ENCODE measurements at places on chromosomes 13 and 19.

DNA sequence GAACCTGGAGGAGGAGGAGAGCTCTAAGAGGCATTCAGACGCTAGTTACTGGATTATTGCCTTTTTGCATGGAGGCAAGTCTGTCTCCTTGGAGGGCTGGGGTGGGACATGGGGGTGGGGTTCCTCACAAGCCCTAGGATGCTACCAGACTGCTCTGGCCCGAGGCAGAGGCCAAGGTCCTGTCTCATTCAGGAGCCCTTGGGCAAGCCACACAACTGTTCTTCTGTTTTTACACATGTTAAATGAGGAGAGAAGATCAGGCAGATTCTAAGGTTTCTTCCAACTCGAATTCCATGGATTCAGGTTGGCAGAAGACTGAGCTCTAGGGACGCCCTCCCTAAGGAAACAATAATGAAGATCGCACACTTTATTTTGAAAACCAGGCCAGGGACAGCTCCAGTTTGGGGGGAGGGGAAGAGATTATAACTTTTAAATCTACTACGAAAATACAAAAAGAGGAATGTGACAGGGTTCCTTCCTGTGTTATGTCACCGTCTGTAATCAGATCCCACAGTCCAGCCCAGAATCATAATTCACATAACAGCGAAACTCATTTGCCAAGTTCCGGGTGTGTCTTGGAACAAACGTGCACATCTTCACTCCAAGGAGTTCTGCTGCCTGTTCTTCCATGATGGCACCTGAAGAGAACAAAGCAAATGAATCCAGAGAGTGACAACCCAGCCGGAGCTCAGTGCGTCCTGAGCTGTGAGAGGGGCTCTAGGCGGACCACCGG is 25.2 kb downstream of the IL17D start:
- no peak for DNase-seq

GRCh38 chr13:59946944-59947343 is 216.8 kb downstream of the DIAPH3 start:
- peak; percentile 3 for DNase-seq

DNA sequence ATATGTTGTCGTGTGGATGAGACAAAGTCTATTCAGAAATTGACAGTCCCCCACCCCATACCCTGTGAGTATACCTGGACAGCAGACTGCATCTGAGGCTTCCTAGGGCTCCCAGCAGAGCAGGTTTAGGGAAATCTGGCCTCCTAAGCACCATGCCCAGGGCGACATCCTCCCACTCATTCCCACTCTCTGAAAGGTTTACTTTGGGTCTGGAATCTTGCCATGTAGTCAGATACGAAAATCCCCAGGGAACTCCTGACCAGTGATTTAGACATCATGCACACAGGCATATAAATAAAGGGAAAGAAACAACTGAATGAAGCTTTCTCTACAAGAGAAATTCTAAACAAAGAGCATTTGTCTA is 717 bp upstream of the NALCN start:
- DNase-seq, result no peak

DNA sequence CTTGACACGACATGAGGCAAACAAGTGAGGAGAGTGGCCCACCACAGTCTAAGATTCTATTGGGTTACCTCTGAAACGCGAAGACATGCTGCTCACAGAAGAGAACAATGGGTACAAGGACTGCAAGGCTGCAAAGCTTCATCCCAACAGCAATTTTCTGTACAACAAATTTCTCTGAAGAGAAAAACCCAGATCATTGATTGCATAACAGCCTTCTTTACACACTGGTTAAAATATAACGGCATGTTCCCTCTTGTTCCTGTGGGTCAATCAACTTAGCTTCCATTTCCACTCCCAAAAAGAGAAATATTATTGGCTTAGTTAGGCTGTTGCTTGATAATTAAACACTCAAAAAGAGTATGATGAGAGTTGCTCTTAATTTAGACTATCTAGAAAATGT is at the start of gene CPB2:
CPB2 (minus strand) TSS at position 166 of the 400 bp plus-strand sequence; CDS start at position 142, 24 bp downstream.
- DNase-seq, result no peak

- DNase-seq, result no peak
These were observed 100.5 kb downstream of the DNAJC15 start for GRCh38 chr13:43123856-43124255.

GRCh38 chr13:108082481-108082880 is 132.9 kb downstream of the LIG4 start:
- DNase-seq, result no peak

DNA sequence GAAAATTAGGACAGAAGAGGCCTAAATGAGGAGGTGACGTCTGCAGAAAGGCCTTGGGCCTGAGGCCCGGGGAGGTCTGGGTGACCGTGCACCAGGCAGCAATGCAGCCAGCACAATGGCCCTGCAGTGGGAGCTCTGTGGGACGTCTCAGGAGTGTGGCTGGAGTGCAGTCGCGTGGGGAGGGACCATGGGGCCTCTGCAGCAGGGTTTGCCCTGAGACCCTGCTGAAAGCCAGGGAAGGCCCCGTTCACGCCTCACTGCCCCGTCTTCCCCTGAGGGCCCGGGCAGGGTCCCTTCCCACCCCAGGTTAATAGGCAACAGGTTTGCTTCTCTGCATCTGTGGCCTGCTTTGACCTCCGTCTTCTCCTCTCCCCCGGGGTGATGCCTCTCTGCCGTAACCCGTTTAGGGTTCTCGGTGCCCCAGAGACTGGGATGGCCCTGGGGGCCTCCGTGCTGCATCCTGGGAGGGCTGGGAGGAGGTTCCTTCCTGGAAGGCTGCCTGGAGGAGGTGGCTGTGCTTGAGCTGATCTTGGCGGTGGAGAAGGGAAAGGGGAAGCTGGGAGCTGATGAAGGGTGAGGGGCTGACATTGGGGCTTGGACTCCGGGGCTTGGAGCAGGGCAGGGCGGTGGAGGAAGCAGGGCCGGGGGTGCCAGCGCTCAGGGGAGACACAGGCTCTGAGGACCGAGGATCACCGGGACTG is 9.7 kb downstream of the PALM start:
- no peak for DNase-seq

- no peak for DNase-seq
These were observed 45.6 kb downstream of the CELF5 start for GRCh38 chr19:3269916-3270671.

- DNase-seq, result no peak
These were observed 15.5 kb downstream of the KLF2 start for GRCh38 chr19:16340092-16340491.

DNA sequence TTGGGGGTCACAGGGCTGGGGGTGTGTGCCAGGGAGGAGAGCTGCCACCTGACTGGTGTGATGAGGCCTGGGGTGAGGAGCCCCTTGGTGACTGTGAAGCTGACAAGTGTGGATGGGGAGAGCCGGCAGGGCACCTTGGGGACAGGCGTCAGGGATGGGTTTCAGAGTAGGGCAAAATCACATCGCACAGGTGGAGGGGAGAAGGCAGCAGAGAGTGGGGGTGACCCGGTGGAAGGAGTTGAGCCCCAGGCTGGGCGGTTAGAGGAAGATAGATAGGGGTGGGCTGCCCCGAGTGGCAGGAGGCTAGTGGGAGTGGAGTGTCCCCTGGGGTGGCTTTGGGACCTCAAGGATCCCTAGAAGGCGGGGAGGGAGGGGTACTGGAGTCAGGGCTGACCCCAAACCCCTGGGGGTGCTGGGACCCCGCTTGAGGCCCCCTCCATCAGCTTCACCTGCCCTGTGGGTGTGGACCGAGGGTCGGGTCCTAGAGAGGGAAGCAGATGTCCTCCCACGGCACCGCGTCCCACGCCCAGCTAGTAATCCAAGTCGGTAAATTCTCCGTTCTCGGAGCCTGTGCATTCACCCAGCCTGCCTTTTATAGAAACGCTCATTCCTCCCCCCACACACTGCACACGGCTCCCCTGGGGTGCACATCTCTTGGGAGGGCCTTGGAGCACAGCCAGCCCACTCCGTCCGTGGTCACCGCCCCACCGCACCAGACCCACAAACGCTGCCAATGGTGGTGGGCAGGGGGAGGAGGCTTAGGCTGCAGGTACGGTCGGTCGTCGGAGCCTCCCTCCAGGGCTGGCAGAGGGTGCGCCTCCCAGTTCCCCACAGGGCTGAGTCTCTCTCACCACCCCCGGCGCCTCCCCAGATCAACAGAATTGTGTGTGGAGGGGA is 2.4 kb downstream of the CTXN1 start:
- DNase-seq, result no peak

DNA sequence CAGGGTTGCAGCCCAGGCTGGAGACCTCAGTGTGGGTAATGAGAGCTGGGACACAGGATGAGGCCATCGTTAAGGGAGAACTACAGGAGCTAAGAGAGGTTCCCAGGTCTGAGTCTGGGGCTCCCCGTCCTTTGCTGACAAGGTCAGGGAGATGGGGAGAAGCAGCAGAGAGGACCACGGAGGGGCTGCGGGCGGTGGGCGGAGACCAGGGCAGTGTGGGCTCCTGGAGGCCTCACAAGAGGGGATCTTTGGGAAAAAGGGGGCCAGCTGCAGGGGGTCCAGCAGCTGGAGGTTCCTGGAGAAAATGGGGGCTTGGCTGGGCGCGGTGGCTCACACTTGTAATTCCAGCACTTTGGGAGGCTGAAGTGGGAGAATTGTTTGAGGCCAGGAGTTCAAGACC is 16.0 kb downstream of the RFX1 start:
- no peak for DNase-seq

DNA sequence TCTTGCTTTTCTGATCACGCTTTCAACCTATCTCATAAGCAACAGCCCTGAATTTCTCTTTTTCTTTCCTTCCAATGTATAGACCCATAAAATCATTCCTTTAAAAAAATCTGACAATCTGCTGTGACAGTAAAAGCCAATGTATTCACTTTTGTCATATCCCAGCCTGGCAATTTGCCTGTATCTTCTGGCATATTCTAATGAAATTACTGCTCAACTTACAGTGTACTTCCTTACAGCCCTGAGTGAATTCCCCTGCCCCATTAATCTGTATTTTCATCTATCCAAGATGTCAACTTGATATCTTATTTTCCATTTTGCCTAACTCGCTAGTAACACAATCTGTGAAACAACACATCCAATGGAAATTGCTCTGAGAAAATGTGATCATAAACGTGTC is 18.0 kb upstream of the SERP2 start:
- no peak for DNase-seq

- no peak for DNase-seq
These were observed 172.2 kb upstream of the SLC10A2 start for GRCh38 chr13:103238441-103238840.

GRCh38 chr13:20721454-20722357 is 18.2 kb downstream of the IL17D start:
- DNase-seq, result peak; percentile 18

DNA sequence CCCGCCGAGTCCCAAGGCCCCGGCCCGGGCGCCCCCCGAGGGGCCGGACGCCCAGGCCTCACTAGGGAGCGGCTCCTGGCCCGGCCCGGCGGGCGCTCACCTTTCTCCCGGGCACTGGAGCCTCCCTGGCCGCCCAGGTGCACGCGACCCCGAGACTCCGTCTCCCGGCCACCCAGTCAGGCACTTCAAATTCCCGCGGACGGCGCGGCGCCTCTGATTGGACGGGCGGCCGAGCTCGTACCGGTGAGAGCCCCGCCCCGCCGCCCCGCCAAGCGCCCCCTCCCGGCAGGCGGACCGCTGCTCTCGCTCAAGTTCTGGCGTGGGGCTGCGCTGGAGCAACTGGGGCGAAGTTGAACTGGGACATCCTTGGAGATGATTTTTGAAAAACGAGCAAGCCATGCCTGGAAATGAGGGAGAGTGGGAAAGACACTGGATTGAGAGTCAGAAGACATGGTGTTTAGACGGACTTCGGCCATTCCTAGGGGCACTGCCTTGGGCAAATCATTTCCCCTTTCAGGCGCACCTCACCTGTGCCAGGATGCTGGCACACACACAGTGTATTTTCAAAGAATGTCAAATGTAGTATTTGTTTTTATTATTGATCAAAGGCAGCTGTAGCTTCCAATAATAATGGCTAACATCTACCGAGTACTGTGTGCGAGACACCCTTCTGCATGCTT is 485.3 kb downstream of the UQCRFS1 start:
- no peak for DNase-seq
